ENCODE measurements at places on chromosomes 7 and 10.

GRCh38 chr10:3074145-3074665 is 6.9 kb downstream of the PFKP start:
- DNase-seq: no peak

GRCh38 chr10:121070275-121071070 is 219.3 kb downstream of the WDR11 start:
- DNase-seq: no peak

GRCh38 chr7:107958764-107959526 is 44.0 kb downstream of the LAMB1 start:
- no peak for DNase-seq

DNA sequence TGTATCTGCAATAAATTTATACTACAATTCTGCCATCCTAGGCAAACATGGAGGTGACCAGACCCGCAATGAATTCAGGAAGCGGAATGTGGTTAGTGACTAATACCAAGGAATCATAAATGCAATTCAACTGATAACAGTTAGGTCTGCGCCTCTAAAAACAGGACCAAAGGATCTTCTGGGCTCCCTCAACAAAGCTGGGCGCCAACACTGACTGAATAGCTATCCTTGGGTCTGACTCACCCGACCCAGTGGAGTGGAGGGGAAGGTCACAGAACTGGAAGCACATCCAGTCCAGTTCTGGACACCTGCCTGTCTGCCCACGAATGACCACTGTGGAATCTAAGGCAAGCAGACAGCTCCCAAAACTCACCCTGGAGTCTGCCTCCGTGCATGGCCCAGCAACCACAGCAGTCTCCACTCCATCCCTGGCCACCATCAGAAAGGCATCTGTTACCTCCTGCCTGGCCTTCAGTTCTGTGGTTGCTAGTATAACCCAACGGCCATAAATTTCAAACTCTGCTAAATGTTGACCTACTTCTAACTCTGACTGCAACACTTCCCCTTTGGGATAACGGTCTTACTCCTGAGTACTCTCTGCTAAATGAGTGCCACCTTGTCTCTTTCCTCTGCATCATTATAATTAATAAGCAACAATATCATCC is 43.0 kb upstream of the DLX6 start:
- no peak for DNase-seq

- no peak for DNase-seq
Measured at GRCh38 chr7:43873300-43873699, 4.0 kb upstream of the MRPS24 start.

DNA sequence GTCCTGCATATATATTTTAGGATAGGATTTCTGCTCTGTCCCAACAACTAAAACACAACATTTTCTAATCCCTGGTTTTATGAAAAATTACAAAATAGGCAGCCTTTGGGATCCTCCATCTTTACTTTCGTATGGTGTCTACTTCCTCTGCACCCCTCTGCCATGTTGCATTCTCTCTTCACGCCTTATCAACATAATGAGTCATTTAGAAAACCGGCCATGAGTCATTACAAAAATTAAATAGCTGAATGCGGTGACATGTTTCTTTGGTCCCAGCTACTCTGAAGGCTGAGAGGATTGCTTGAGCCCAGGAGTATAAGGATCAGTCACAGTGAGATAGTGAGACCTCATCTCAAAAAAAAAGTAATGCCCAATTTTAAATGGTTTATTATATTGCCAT is 148.1 kb upstream of the CELF2 start:
- DNase-seq: no peak

Measured in C1 segment of cervical spinal cord (tissue), 14 donors.